Small intestine (tissue), 16 donors: ENCODE measurements at places on chromosomes 11 and 22. TPM values are rescaled to one million over a fixed set of nuclear protein-coding genes. Genes with fewer than 3 reads are reported as not detected.

Gene CLCF1
- polyA plus RNA-seq, result 3.0 TPM

Gene SLC22A6
- not detected for polyA plus RNA-seq

Gene RFPL3
- not detected for polyA plus RNA-seq

- DNase-seq, result peak; percentile 43
Observed at GRCh38 chr22:39556970-39557841, 13.3 kb upstream of the CACNA1I start.

GRCh38 chr22:42644422-42645340, 4.3 kb upstream of the ATP5MGL start:
- DNase-seq, result peak; percentile 68

GRCh38 chr11:11022125-11022730, 164.4 kb upstream of the ZBED5 start:
- DNase-seq, result peak; percentile 19

DNA sequence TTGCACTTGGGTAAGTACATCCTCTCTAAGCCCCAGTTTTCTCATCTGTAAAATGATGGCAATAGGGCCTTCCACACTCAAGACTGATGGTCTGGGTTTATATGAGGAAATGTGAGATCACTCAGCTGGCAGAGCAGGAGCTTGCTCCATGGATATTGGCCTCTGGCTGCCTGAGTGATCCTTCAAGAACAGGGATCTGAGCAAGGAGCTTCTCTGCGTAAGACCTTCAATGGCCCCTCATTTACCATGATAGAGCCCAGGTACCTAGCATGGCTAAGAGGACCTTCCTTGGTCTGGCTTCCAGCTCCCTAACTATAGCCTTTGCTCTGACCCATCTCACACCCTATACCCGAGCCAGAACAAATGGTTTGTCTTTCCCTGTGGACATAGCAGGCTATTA, 5.5 kb downstream of the ROBO4 start:
- no peak for DNase-seq

DNA sequence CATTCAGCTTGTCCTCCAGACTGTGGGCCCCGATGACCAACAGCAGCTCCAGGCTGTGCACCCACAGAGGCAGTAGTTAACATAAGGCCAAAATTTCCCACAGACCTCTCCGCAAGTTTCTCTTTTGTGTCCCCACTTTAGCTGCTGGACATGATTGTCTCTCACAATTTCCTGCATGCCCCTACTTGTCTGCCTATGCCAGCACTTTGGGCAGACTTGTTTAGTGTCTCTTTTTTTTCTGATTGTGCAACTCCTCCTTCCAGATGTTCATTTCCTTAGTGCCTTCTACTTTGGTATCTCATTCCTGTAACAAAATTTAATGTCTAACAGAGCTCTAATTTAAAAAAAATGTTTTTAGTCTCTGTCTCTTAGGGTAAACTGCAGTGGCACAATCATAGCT, 23.8 kb upstream of the SCN3B start:
- no peak for DNase-seq

DNA sequence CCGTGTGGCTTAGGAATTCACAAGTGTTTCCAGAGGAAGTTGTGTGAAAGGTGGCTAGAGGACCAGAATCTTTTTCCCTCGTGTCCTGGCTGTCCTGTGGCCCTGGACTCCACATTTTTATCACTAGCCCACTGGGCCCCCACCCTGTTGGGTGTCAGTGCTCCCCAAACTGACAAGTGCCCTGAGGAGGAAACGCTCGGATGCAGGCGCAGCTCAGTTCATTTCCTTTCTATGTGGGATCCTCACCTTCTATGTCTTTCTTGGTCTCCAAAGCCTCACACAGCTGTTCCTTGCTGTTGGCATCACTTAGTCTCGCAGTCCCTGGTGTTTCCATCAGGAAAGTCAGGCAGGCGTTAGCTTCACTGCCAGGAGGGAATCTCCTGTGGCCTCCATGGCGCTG, 68.0 kb upstream of the KCNQ1OT1 start:
- no peak for DNase-seq

DNA sequence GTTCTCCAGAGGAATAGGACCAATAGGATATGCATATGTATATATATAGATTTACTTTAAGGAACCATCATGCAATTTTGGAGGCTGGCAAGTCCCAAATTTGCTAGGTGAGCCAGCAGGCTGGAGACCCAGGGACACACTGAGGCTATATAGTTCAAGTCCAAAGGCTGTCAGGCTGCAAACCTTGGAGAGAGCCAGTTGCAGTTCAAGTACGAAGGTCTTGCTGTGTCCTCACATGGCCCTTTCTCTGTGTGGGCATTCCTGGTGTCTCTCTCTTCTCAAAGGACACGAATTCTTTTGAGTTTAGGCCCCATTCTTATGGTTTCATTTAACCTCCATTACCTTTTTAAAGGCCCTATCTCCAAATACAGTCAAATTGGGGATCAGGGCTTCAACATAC, 134.4 kb upstream of the SORL1-AS1 start:
- DNase-seq, result peak; percentile 74

DNA sequence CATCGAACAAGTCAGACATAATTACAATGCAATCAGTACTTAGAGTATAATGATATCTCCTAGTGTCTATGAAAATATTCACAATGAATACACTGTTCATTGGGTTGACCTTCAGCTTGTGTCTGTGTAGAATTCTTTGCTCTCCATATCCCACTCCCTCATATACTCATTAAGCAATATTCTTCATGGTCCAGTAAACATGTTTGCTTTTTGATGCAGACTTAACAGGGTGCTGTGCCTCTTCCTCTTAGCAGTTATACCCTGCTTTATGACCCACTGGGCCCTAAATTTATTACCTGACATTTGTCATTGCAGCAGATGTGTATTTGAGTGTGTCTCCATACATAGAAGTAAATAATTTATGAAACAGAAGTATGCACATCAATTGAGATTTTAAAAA, 352.5 kb upstream of the CCDC179 start:
- DNase-seq, result peak; percentile 51

- DNase-seq, result peak; percentile 62
Observed at GRCh38 chr11:128342511-128343134, 244.7 kb downstream of the ETS1 start.

GRCh38 chr11:41935241-41935640, 475.8 kb upstream of the LRRC4C start:
- no peak for DNase-seq

GRCh38 chr11:16211407-16211806, 144.9 kb downstream of the SOX6 start:
- DNase-seq, result no peak
